ENCODE measurements at places on chromosomes 11 and 22.

GRCh38 chr11:133801356-133801755 is 44.0 kb downstream of the SPATA19 start:
- DNase-seq = no peak

DNA sequence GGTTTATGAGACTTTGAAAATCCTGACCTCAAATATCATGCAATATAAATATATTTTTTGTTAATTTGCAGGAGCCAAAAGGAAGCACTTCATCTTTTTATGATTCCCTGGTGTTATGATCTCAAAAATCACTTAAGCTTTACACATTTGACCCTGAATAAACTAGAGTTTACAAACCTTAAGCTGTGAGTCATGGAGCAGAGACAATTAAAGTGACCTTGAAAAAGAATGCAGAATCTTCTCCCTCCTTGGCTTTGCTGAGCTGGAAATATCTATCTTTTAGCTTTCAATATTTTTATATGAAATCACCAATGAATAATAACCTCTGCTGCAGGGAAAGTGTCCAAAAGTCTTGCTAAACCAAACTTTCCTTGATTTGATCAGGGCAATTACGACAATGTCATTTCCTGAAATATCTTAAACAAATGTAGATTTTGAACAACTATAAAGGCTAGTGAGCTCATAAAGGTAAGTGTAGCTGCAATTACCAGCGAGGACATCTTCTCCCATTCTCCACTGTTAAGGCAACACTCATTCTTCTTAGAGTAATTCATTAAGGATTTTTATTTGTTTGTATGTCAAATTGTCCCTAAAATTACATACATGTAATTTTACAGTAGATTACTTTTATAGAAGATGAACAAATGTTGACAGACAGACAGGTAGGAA is 747.0 kb upstream of the LUZP2 start:
- DNase-seq = peak; percentile 8

GRCh38 chr11:85718991-85719807 is 33.2 kb upstream of the CCDC89 start:
- peak; percentile 98 for DNase-seq

GRCh38 chr22:22125579-22126468 is 118.8 kb upstream of the VPREB1 start:
- DNase-seq = no peak

GRCh38 chr11:72307439-72307838 is 63.5 kb upstream of the PHOX2A start:
- no peak for DNase-seq

GRCh38 chr11:8055836-8056526 is 25.0 kb upstream of the TUB start:
- DNase-seq = no peak

- no peak for DNase-seq
Observed at GRCh38 chr11:132260636-132261035, 890.2 kb downstream of the NTM start.

- no peak for DNase-seq
Observed at GRCh38 chr11:11373934-11374333, 20.9 kb upstream of the CSNK2A3 start.
